Spleen (tissue), 13 donors: ENCODE measurements at places on chromosomes 16 and 17. TPM values are rescaled to one million over a fixed set of nuclear protein-coding genes. Genes with fewer than 3 reads are reported as not detected.

Gene EPN3
- not detected for total RNA-seq

Gene MAPK8IP3
- 112 TPM for total RNA-seq

Gene SLFN12L
- 32.1 TPM for total RNA-seq

Gene PRAC1
- total RNA-seq = not detected

Gene CDH3
- 47.6 TPM for total RNA-seq

Gene RHBDF1
- 23.0 TPM for total RNA-seq

Gene TMEM186
- total RNA-seq = 12.1 TPM

Gene SULT1A2
- total RNA-seq = 3.0 TPM

Gene KRTAP2-1
- total RNA-seq = not detected

Gene CNTD1
- total RNA-seq = not detected

Gene CA5A
- not detected for total RNA-seq

Gene ASPHD1
- total RNA-seq = not detected

Gene GLG1
- total RNA-seq = 81.1 TPM

Gene PRSS21
- total RNA-seq = 2.4 TPM

Gene HEATR9
- 0.52 TPM for total RNA-seq

Gene TERB1
- total RNA-seq = not detected

Gene TBC1D3
- not detected for total RNA-seq

Gene TMEM220
- total RNA-seq = 8.6 TPM

Gene PRAC2
- not detected for total RNA-seq

Gene ZG16B
- total RNA-seq = not detected

Gene ZACN
- 0.27 TPM for total RNA-seq

Gene GOT2
- 39.0 TPM for total RNA-seq

Gene GNAO1
- 7.9 TPM for total RNA-seq

Gene KCNAB3
- 4.2 TPM for total RNA-seq

Gene TMEM235
- not detected for total RNA-seq

Gene AOC2
- 2.6 TPM for total RNA-seq

Gene DYNC1LI2
- 131 TPM for total RNA-seq

Gene EPOP
- total RNA-seq = 1.4 TPM

Gene LASP1
- total RNA-seq = 140 TPM

Gene CFAP119
- total RNA-seq = 4.2 TPM

Gene SCGB1C2
- not detected for total RNA-seq

Gene MYO15B
- 286 TPM for total RNA-seq

Gene PROCA1
- total RNA-seq = 5.9 TPM

Gene KRTAP9-2
- total RNA-seq = not detected

Gene CCNF
- total RNA-seq = 7.5 TPM

Gene EPX
- total RNA-seq = 1.2 TPM
